Anterior cingulate cortex (tissue), 58 donors: ENCODE measurements at places on chromosomes 2 and 18.

DNA sequence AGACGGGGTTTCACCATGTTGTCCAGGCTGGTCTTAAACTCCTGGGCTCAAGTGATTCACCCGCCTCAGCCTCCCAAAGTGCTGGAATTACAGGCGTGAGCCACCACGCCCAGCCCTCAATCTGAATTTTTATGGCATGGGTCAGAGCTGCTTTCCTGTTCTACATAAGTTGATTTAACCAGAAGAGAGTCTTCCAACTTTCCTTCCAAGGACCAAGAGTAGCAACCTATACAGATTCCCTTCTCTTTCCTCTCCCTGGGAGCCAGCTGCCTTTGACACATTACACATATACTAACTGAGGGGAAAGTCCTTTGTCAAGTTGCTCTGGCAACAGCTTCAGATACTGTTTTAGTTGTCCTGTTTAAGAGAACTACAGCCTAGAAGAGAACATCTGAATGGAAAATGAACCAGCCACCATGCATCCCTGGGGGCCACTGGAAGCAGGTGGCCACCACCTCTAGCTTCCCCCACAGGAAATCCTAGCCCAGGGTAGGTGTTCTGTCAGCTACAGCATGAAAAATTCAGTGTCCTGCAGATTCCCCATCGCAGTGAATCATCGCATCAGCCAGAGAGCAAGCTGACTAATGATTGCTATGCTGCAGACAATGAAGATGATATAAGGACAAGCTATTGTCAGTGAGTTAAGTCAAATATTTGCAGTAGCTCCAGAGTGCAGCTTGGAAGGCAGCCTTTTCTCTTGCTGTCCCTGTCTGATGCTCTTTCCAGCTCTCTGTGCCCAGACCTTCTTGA, 62.9 kb downstream of the POMC start:
- DNase-seq: no peak

DNA sequence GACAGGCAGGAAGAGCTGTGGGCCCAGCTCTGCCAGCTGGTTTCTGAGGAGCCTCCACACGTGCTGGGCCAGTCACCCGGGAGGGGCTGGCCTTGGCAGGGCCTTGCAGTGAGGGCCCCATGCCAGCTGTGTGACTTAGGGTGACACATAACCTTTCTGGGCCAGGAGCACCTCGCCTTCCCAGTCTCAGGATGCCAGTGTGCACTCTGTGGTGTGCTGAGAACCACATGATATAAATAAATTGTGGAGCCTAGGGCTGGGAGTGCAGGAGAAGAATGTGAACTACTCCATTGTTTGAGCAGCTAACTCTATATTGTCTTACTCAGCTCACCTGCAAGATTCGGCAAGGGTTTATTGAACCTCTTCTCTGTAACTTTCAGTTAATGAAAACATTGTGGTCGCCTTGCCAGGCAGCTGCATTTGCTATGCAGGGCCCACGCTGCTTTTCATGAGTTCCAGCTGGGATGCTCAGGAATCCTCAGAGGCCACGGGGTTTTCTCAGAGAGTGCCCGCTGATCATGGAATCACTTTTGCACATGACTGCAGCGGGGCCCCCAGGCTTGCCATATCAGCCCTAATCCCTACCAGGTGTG, 222.3 kb downstream of the SH3RF3 start:
- DNase-seq: no peak

DNA sequence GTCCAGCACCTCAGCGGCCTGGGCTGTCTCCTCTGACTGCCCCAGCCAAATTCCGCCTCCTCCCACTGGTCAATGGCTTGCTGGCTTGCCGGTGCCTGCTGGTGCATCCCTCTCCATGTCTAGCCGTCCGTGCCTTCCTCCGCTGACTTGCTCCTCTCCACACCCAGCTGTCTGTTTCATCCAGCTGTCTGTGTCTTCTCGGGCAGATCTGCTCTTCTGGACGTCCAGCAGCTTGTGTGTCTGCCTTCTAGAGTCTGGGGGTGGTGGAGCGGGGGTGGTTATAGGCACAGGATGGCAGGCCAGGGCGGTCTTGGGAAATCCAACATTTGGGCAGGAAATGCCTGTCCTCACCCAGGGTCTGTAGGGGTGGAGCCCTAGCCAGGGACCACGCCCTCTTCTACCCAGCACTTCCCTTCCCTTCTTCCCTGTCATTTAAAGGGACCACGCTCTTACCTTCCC, 369.2 kb downstream of the GALNT13 start:
- DNase-seq: no peak

DNA sequence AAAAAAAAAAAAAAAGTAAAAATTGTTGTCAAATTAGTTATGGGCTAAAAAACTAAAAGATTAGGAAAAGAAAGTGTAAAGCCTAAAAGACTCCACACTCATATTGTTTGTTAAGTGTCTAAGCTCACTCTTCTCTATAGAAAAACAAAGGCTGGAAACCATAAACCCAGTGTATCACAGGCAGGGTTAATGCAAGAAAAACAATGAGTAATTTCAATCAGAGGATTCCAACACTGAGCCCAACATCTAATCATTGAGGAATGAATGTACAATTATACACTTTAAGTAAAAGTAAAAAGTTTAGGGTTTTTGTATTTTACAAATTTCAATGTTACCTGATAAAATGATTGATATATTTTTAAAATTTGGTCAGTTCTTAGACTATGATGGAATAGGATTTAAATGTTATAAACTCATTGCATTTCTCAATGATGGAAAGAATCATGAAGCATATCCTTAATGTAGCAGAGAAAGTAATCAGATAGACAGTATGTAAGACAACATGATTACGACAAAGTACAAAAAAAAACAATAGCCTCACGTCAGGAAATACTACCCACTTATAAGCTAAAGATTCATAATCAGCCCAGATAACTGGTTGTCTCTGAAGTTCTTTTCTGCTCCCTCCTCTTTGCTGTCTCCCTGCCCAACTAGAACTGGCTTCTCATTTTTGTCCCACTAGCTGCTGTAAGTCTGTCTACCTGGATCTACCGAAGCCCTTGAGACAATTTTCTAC, 44.5 kb upstream of the SP3 start:
- DNase-seq: no peak

GRCh38 chr18:52236131-52236530, 103.9 kb upstream of the DCC start:
- DNase-seq: no peak

- DNase-seq: no peak
These were observed 156.1 kb upstream of the SLC39A10 start for GRCh38 chr2:195500879-195501278.

DNA sequence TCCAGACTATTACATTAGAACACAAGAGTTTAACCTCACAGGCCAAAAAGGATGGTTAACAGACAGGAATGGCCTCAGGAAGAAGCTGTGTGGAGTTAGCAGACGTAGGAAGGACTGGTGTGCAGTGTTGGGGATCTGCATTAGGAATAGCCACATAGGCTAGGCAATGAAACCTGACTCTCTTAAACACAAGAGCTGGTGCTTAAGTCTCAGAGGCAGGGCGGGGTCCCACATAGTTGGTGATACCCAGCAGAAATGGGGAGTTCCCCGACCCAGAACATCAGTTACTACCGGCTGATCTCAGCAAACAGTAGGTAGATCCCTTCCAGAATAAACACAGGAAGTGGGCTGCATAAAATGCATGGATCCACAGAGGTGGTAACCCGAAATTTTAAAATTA, 64.1 kb downstream of the CCDC93 start:
- no peak for DNase-seq

DNA sequence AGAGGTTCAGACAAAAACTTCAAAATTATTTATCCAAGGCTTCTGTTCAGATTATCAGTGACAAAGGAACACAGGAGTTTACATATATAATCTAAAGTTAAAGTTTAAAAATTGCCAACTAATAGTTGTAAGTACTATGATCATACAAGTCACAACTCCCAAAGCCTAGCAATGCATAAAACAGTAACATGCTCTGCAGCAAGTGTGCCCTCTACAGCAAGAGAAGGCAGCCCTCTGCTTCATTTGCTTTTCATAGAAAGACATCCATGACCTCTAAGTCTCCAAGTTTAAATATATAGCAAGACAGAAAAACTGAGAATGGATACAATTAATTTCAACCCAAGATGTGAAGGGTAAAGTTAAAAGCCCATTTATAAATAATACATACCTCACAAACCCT, 13.3 kb downstream of the RAB1A start:
- DNase-seq: no peak

GRCh38 chr2:75098856-75099255, 100.5 kb downstream of the TACR1 start:
- DNase-seq: no peak

- DNase-seq: no peak
These were observed 65.9 kb upstream of the STPG4 start for GRCh38 chr2:47221039-47221438.

DNA sequence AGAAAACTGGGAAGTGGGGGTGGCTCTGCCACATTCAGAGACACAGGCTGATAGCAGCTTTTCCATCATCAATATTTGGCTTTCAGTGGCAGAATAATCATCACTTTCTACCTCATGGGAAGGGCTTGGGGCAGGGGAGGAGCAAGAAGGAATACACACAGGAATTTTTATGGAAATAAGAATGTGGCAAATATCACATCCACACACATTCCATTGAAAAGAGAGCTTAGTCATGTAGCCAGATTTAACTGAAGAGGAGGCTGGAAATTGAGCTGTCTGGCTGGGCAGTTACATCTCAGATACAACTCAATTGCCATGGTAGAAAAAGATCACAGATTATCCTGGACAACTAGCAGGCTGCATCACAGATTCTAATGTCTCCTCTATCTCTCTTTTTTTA, 1474.0 kb upstream of the ACVR2A start:
- no peak for DNase-seq
